Stimulated activated CD8-positive, alpha-beta memory T cell treated with anti-CD3 and anti-CD28 coated beads, Interleukin-12 subunit alpha, Interleukin-12 subunit beta, amount 100 ng/mL, for 1 hour (primary cell): ENCODE measurements at places on chromosomes 13 and 19.

GRCh38 chr19:3721131-3721886, 13.1 kb downstream of the TJP3 start:
- peak; percentile 70 for DNase-seq

- DNase-seq, result no peak
Measured at GRCh38 chr13:23797276-23797903, 91.8 kb downstream of the MIPEP start.

GRCh38 chr13:52978989-52979388, 49.6 kb upstream of the OLFM4 start:
- no peak for DNase-seq

- no peak for DNase-seq
Measured at GRCh38 chr19:45235485-45235884, 9.7 kb downstream of the EXOC3L2 start.

DNA sequence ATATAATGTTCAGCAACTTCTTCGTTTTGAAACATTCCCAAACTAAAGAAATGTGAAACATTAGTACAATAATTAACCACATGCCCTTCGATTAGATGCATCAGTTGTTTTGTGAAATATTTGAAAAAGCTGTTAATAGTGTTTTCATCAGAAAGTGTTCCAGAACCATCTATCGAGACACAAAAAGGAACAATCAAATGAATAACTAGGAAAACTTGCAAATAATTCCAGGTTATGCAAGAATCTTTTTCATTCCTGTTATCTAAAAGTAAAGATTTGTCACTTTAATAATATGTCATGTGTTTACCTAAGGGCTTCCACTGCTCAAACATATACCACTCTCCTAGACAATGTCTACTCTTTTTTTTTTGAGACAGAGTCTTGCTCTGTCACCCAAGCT, 904.2 kb upstream of the MIR17HG start:
- no peak for DNase-seq

- no peak for DNase-seq
Measured at GRCh38 chr13:51688937-51689662, 104.8 kb downstream of the WDFY2 start.

- DNase-seq, result no peak
Measured at GRCh38 chr13:91313581-91313980, 33.9 kb upstream of the MIR17HG start.

- no peak for DNase-seq
Measured at GRCh38 chr13:99351772-99352171, 44.6 kb upstream of the GPR183 start.

- DNase-seq, result no peak
Measured at GRCh38 chr19:32652894-32653598, 21.9 kb downstream of the ANKRD27 start.

DNA sequence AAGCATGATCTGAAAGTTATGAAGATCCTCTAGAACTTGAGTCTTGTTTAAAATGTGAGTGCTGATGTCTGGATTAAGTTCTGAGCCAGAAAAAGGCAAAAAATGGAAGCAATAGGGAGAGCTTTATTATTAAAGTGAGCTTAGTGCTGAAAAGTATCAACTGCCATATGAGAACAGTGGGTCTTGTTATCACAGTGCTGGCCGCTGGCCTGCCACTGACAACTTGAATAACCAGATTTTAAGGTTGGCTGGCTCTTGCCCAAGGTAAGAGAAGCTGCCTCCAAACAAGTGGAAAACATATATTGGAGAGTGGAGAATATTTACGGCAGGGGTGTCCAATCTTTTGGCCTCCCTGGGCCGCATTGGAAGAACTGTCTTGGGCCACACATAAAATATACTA, 33.9 kb downstream of the NUFIP1 start:
- no peak for DNase-seq

GRCh38 chr13:100139817-100140216, 50.9 kb downstream of the PCCA start:
- no peak for DNase-seq

- DNase-seq, result no peak
Measured at GRCh38 chr13:32851083-32852069, 164.8 kb upstream of the KL start.

DNA sequence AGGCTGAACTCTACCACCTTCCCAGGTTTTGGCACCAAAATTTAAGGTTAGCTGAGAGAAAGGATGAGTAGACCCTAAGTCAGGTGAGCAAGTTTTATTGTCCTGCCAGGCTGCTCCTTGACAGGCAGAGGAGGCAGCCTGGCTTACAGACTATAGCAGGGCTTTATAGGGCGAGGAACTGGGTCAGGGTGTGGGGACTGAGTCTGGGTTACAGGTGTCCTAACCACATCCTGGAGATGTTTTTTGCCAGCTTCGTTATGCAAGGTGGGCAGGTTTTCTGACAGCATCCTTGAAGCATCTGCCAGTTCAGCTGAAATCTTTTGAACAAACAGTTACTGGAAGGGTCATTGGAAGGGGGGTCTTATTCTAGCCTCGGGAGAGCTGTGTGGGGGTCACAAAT, 905.7 kb upstream of the SLITRK5 start:
- no peak for DNase-seq

DNA sequence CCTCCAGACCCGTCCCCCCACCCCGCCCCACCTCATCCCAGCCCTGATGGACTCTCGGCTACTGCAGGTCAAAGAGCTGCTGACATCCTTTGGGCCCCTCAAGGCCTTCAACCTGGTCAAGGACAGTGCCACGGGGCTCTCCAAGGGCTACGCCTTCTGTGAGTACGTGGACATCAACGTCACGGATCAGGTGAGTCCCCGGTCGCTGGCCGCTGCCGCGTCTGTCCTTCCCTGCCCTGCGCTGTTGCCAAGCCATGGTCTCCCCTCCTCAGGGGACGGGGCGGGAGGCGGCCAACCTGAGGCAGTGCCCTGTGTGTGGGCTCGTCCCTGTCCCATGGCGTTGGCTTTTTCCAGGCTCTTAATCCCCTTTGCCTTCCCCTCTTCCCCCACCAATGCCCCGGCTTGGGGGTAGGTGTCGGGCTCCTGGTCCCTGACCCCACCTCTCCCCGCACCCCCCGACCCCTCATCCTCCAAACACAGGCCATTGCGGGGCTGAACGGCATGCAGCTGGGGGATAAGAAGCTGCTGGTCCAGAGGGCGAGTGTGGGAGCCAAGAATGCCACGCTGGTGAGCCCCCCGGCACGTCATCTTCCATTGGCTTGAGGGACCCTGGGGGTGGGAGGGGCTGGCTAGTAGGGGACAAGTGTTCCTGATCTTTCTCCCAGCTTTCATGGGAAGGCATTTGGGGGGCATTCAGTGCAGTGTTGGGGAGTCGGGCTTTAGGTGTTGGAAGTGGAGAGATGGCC, 6.2 kb upstream of the EPN1 start:
- no peak for DNase-seq

DNA sequence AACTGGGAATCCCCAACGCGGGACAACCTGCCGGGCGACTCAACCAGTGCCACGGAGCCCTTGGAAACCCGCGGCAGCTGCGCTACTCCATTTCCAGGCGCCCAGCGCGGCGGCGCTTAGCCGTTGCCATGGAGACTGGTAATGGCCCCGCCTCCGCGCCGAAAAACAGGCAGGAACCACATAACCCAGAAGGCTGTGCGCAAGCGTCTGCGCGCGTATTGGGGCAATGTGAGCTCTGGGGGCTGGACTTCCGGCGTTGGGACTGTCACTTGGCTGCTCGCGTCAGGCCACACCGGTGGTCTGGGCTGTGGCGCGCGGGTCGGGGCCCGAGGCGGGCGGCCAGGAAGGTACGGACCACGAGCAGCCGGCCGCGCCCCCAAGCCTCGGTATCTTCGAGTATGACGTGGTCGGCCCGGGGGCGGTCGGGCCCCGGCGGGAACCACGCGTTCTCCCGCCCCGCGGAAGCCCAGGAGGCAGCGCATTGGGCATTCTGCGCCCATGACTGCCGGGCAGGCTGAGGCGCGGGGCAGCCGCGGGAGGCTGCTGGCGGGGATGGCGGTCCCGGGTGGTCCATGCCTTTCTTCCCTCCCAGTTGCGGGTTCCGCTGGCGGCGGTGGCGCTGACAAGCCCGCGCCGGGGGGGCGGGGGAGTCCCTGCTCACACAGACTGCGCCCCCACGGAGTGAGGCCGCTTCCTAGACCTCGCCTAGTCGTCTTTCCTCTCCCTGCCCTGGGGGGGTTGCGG, at the start of gene ZNF324B:
TSS of gene ZNF324B (plus strand) at position 265 of the 744 bp plus-strand sequence. CDS start 2,080 bp downstream, outside the sequence.
- DNase-seq, result peak; percentile 95

GRCh38 chr19:33419788-33420130, 46.2 kb downstream of the CEBPG start:
- no peak for DNase-seq

GRCh38 chr13:60959427-60959826, 456.2 kb downstream of the PCDH20 start:
- no peak for DNase-seq

- DNase-seq, result no peak
Measured at GRCh38 chr13:26971990-26972887, 199.4 kb downstream of the USP12 start.
